Suppressor macrophage treated with lipopolysaccharide for 1 hour (primary cell): ENCODE measurements at places on chromosomes 4 and X.

GRCh38 chr4:82519072-82519471, 42.7 kb downstream of the TMEM150C start:
- no peak for DNase-seq

- DNase-seq: peak; percentile 64
Observed at GRCh38 chr4:94345266-94345665, 2.6 kb upstream of the HPGDS start.

DNA sequence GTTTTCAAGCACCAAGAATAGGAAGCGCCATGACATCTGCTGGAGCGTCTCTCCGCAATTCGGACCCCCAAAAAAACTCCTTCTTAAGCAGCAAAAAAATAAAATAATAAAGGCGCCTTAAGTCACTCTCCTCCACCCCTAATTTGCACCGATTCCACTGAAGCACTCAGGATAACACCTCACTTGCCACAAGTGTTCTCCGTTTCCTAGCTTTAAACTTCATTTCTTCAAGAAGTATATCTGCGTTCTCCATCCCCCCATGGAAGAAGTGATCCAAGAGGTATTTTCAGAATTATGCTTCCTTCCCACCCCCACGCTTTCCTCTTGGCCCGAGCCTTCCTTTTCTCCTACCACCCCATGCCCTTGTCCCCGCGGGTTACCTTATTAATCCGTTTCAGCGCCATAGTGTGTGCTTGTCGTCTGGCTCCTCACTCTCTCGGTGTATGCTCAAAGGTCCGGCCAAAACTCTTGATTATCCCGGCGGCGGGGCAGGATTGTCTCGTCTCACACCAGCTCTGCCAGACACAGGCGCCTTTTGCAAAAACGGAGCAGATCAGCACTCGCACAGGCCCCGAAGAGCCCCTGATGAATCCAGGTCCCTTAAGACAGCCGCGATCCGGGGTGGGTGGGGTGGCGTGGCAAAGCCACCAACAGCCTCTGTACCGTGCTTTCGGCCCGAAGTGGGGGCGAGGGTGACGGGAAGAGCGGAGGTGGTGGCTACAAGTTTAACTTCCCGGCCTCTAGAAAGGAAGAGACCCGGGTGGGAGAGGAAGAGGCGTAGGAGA, 1.1 kb downstream of the UBE2D3 start:
- peak; percentile 24 for DNase-seq

GRCh38 chrX:47217121-47217851, 1.2 kb upstream of the CDK16 start:
- DNase-seq: peak; percentile 76

DNA sequence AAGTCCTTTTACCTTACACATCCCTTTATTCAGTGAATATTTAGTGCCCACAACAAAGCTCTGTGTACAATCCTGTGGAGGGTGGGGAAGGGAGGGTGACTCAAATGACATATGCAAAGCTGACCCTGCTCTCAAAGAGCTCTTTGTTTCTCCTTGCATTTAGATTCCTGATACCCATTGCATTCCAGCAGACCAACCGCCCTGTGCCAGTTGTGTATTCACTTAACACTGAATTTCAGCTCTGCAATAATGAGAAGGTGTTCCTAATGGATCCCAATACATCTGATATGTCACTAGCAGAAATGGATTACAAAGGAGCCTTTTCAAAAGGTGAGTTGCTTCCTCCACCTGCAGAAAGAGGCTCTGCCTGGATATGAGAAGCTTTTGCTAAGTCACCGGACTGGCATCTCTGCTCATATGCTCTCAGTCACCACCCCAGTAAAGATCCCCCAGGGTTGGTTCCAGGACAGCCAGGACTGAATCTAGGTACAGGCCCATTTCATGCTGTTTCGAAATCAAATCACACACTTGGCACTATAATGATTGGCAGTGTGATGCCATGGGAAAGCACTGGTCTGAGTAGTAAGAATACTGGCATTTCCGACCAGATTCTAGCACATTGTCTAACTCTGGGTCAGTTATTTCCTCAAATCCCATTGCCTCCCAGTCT, 17.1 kb upstream of the ANXA3 start:
- DNase-seq: no peak

- DNase-seq: peak; percentile 3
Observed at GRCh38 chrX:150649096-150649870, 43.9 kb upstream of the MTMR1 start.

GRCh38 chr4:185859111-185859510, 47.1 kb upstream of the SORBS2 start:
- no peak for DNase-seq

GRCh38 chr4:2671267-2671895, 84.8 kb downstream of the TNIP2 start:
- DNase-seq: no peak

DNA sequence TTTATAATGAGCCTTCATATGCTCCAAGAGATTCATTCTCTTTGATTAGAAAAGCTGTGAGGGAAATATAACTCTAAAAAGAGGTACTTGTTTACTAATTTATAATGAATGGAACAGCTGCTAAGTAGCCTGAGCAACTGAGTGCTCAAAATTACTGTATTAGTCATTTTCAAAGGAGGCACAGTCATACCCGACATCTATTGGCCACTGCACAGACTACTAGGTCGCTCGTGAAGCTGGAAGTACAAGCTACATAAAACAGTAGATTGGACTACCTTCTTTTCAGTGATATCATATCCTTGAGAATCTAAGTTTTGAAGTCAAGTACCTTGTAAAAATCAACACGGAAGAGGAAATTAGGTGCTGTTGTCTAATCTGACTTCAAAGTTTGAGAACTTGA, 52.0 kb upstream of the GLRB start:
- DNase-seq: no peak

DNA sequence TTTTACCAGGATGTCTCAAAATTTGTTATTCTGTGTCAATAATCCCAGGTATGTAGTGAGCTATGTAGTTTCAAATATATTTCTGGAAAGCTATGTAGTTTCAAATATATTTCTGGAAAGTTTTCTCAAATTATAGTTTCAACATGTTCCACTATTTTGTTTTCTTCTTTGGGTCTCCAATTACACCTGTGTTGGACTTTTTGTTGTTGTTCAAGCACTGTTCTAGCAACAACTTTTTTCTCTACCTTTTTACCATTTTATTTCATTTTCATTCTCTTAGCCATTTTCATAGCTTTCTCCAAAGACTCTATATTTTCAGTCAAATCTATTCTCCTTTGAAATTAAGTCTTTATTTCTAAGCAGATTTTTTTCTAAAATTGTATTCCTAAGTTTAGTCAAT, 88.4 kb downstream of the LCORL start:
- DNase-seq: no peak

GRCh38 chr4:5224340-5224739, 173.1 kb downstream of the STK32B start:
- no peak for DNase-seq

DNA sequence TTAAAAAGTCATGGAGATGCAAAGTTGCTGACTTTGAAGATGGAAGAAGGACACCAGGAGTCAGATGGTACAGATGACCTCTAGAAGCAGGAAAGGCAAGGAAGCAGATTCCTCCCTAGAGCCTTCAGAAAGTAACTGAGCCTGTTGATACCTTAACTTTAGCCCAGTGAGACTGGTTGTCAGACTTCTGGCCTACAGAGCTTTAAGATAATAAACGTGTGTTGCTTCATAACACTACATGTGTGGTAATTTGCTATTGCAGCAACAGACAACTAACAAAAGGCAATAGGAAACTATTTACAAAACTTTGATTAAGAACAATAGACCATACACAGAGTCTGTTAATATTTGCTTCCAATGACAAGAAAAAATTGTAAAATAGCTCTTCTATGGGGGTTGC, 102.0 kb upstream of the USP38 start:
- DNase-seq: no peak

DNA sequence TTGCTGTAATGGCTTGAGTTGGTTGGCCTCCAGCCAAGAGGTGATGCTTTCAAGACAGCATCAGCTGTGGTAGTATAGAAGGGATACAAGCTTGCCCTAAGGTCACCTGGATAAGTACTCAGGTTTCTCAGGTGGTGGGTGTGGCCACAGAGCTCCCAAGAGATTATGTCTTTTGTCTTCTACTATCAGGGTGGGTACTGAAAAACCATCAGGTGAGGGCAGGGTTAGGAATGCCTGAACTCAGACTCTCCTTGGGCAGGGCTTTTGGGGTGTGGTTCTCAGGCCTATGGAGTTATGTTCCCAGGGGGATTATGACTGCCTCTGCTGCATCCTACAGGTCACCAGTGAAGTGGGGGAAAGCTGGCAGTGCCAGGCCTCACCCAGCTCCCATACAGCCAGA, 654.6 kb upstream of the GALNT7 start:
- DNase-seq: no peak

- no peak for DNase-seq
Observed at GRCh38 chr4:53511014-53511413, 80.3 kb downstream of the LNX1 start.

GRCh38 chr4:36029951-36030350, 214.4 kb downstream of the ARAP2 start:
- no peak for DNase-seq

GRCh38 chr4:24108567-24108966, 218.7 kb upstream of the PPARGC1A start:
- no peak for DNase-seq
